ENCODE measurements at places on chromosomes 3 and 15.

DNA sequence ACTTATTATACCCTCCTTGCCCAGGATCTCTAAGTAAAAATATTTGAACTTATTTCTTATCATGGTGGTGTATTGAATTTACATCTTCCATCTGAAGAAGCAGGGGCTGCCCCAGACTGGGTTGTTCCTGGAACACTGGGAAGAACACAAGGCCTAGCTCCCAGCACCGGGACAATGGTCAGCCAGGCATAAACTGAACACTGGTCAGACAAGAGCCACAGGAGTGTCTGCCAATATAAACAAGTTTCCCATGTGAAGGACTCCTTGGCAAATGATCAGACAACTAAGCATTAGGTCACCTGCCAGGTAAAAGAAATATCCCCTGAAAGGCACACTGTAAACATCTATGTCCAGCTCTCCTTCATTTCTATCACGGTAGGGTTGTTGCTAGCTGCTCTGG, 172.4 kb downstream of the ATP8B4 start:
- DNase-seq, result no peak

- no peak for DNase-seq
These were observed 48.4 kb downstream of the DZIP1L start for GRCh38 chr3:138066972-138067371.

- peak; percentile 7 for DNase-seq
These were observed 168.7 kb upstream of the TMCO5A start for GRCh38 chr15:37765786-37766185.

GRCh38 chr3:127597020-127597771, 1.0 kb upstream of the MCM2 start:
- no peak for DNase-seq

- peak; percentile 74 for DNase-seq
These were observed 1066.5 kb downstream of the PLOD2 start for GRCh38 chr3:145094355-145094941.

DNA sequence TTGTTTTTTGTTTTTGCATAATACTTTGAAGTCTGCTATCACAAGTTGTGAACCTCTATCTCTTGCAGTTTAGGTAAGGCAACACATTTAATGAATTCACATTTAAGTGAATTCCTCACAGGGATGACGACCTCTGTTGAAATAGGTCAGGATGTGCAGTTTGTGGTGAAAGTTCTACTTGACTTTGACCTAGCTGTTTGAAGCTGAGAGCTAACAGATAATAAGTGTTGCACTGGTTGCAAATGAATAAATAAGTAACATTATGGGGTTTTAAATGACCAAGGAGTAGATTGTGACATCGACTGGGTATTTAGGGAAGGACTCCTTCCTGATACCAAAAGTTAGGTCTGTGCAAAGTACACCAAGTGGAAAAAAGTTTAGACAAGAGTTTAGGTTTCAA, 23.9 kb downstream of the NIT2 start:
- DNase-seq, result no peak

DNA sequence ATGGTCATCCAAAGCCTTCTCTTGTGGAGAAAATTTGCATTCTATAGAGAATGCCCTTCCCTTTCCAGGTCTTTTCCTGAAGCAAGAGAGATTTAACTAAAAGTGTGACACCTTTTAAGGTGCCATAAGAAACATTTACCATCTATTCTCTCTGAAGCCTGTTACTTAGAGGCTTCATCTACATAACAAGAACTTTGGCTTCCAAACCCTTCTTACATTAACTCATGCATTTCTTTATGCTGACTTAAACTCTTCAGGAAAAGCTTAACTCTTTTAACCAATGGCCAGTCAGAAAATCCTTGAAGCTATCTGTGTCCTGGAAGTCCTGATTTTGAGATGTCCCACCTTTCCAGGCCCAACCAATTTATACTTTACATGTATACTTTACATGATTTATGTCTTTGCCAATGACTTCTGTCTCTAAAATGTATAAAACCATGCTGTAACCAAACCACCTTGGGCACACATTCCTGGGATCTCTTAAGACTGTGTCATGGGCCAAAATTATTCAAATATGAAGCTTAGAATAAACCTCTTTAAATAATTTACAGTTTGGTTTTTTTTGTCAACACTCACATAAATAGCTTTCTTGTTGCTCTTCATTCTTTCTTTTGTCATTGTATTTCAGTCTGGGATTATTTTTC, 472.6 kb upstream of the NECTIN3 start:
- DNase-seq, result peak; percentile 23

- peak; percentile 36 for DNase-seq
These were observed 71.4 kb upstream of the PLCL2 start for GRCh38 chr3:16813336-16813735.

- DNase-seq, result peak; percentile 59
These were observed 16.0 kb upstream of the PCOLCE2 start for GRCh38 chr3:142904639-142905436.

DNA sequence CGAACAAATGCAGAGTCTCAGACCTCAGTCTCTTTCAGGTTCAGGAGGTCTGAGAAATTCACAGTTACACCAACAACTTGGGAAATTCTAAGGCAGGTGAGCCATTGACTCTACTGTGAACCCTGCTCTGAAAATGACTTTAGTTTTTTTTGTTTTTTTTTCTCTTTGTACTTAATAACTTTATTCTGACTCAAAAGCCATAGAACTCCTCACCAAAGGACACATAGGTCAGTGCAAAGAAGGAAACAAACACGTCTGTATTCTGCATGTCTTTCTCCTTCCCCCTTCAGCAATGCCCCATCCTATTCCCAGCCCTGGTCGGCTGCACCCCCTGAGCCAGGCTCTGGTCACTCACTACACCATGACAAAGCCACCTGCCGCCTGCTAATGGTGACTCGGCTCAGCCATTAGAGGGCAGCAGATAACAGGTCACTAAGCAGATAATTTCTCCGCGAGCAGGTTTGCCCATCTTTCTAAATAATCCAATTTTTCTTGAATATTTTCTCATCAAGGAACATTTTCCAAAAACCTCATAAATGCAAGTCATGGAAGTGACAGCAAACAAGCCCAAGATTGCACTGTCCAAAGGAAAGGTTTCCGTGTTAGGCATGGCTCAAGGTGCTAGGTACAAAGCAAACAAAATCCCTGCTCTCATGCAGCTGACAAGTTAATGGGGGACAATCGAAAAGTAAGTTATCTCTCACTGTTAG, 37.7 kb downstream of the TM4SF4 start:
- peak; percentile 70 for DNase-seq

- no peak for DNase-seq
These were observed 17.1 kb downstream of the STX19 start for GRCh38 chr3:94011233-94011711.

GRCh38 chr3:111963424-111963823, 15.4 kb upstream of the ABHD10 start:
- DNase-seq, result peak; percentile 93

DNA sequence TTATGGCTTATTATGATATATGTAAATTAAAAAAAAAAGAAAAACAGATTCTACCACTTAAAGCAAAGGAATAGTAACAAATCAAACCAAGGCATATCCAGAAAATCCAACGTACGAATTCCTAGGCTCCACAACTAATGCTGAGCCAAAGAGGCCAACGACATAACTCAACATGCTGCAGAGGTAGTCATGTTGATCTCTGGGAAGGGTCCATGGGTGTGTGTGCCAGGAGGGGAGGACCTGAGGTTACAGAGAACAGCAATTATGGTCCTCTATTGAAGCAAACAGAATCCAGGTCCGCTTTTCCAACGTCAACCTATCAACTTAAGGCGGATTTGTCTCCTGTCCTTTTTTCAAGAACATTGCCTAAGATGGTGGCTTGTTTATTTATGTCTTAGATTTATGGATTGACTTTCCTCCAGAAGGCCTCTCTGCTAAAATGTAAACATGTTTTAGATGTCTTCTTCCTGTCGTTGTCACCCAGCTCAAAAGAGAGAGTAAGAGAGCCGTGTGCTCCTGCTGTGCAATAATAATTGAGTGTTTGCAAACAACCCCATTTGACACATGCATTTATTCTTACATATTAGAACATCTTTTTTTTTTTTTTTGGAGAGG, 20.4 kb downstream of the NANOGP8 start:
- no peak for DNase-seq

DNA sequence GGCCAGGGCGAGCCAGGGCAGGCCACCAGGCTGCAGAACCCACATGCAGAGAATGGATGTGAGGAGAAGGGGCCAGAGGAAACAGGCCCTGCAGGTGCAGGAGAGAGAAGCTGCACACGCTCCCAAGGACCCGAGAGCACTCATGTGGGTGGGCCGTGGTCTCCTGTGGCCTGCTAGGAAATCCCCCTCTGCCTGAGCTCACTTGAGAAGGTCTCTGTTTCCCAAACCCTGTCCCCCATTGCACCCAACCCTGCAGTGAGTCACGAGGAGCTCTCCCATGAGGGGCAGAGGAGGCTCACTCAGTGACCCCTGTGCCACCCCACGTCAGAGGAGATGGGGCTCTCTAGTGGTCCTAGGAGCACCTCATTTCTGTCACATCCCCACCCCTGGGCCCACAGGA, 111.1 kb downstream of the KLF13 start:
- no peak for DNase-seq

DNA sequence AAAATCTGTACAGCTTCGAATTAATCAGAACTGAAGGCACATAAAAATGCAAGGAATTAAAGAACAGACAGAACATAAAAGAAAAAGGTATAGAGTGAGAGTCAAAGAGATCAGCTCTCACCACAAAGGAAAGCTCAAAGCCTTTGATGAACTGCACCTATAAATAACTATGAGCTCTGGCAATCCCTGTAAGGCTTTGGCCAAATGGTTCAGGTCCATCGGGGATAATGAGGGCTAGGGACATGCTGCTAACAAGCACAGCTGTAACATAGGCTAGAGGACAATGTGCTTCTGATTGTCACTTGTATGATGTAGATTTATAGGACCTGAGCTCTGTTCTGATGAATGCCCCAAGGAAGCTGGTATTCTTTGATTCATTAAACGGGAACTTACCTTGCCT, 113.9 kb upstream of the MRPL3 start:
- no peak for DNase-seq

- DNase-seq, result no peak
These were observed 2.5 kb upstream of the HACD2 start for GRCh38 chr3:123587401-123587800.

DNA sequence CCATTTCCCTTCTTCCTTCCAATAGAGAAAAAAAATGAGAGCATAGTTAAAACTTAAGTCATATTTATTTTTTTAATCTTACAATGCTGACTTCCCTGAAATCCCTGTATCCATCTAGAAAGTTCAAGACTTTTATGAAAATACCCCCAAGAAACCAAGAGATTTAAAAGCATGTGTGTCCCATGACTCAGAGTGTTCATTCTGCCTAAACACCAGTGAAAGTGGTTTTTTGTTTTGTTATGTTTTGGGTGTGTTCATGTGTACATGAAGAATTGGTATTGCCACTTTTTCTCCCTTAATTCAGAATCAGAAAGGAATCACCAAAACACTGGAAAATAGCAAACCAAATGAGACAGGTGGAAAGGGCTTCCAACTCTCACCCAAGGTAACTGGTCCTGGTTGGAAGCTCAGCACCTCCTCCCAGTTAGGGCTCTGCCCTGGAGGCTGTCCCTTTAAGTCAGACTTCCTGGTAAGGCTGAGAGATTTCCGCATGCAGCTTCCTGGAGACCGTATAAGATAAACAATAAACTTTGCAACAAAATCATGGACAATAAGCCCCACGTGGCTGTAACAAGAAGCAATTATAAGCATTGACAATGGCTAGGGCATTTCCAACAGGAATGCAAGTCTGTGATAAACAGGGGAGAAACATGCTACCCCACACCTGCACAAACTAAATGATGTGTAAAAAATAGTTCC, 121.9 kb upstream of the ARHGEF3 start:
- DNase-seq, result peak; percentile 40

- DNase-seq, result peak; percentile 81
These were observed 110.8 kb downstream of the VGLL4 start for GRCh38 chr3:11532931-11533391.

DNA sequence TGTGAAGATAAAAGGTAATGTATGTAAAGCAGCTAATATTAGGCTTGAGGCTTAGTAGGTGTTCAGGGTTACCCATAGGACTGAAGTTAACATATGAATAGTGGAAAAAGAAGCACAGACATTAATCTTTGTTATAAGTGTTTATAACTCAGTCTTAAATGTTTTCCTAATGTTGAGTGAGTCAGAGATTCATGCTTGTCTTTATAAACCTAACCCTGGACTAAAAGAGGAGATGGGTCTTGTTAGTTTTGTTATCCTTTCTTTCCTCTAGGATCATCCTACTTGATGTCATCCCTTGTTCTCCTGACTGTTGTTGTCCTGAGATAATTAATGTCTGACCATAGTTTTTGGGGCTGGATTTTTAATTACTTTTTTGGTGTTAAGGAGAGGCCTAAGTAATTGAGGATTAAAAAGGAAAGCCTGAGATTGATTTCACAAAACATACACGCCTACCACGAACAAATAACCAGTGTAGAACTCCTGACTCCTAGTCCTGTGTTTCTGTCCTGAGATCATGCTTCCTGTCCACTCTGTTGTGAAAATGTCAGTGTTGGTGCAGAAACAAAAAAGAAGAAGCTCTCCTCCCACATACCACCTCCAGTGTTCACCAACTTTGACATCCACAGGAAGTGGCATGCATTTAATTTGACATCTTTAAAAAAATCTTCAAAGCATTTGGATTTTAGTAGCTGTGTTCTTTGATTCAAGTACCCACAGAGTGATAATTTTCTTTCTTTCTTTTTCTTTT, 8.4 kb downstream of the MITF start:
- DNase-seq, result peak; percentile 34

GRCh38 chr15:49148727-49149126, 6.7 kb downstream of the COPS2 start:
- DNase-seq, result no peak

GRCh38 chr3:80094589-80094988, 326.8 kb upstream of the ROBO1 start:
- no peak for DNase-seq

- no peak for DNase-seq
These were observed 1.8 kb downstream of the GSK3B start for GRCh38 chr3:120092474-120092873.

GRCh38 chr3:98594628-98595324, 1.4 kb upstream of the CPOX start:
- no peak for DNase-seq

- DNase-seq, result no peak
These were observed 476.4 kb upstream of the AGTR1 start for GRCh38 chr3:148221303-148221702.

DNA sequence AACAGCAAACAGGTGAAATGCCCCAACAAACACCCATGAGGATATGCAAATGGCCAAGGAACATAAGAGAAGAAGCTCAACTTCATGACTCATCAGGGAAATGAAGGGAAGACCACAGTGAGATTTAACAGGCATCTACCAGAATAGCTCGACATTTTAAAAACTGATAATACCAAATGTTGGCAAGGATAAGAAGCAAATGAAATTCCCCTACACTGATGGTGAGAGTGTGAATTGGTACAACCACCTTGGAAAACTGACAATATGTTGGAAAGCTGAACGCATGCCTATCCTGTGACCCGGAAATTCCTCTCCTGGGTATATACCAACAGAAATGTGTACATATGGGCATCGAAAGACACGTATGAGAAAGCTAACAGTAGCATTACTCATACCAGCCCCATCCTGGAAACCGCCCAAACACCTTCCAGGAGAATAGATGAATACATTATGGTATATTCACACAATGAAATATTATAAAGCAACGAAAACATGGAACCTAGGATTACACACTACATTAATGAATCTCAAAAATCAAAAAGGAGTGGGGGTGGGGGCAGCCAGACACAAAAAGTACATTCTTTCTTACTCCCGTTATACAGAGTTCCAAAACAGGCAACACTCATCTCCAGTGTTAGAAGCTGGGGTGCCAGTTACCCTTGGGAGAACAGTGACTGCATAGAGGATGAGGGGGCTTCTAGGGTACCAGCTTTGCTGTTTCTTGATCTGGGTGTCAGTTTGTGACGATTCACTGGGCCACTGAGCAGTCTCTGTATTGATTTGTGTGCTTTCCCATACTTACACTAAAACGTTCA, 16.9 kb downstream of the RFTN1 start:
- DNase-seq, result peak; percentile 36
